ENCODE measurements at places on chromosomes 6 and 20. TPM values are rescaled to one million over a fixed set of nuclear protein-coding genes. Genes with fewer than 3 reads are reported as not detected.

IRF4 gene
- 417 TPM for total RNA-seq

DNA sequence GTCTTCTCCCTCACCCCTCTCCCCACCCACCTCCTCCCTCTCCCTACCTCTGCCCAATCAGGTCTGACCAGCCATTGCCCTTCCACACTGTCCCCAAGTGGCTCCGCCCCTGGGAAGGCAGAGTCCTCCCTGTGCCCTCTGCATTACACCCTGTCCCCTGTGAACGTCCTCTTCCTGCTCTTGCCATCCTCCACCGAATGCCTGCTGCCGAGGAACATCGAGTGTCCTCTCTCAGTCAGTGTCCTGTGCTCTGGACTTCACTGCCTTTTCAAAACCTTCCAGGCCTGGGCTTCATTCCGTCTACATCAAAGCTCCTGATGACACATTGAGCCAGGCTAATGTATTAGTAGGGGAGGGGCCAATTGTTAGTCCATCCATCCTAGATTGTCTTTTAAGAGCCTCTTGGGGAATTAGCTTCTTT is 3.3 kb upstream of the PACSIN1 start:
- H3K27me3 ChIP-seq, result peaks cover 17% of the 10 kb centered on the region
- no peaks in the 10 kb centered on the region for H3K36me3 ChIP-seq
- H3K27ac ChIP-seq, result no peak overlapping the region
- H3K4me1 ChIP-seq, result peaks cover 11% of the 10 kb centered on the region
- H3K4me3 ChIP-seq, result no peak overlapping the region

SPAG4 gene
- total RNA-seq, result 2.2 TPM

DNA sequence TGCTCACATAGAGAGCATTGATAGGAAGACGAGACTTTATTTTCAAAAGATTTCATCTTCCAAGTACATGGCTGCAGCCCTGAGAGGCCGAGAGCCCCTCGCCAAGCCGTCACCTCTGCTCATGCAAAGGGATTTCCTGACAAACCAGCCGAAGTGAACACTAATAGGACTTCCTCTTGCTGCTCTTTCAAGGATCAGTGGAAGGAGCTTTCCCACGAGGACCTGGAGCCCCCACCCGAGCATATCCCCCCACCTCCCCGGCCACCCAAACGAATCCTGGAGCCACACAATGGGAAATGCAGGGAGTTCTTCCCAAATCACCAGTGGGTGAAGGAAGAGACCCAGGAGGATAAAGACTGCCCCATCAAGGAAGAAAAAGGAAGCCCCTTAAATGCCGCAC is 69.3 kb downstream of the PTPN1 start:
- no peak overlapping the region for H3K4me3 ChIP-seq
- DNase-seq, result peak; percentile 3
- H3K36me3 ChIP-seq, result peaks cover 90% of the 10 kb centered on the region
- no peak overlapping the region for H3K27ac ChIP-seq
- H3K27me3 ChIP-seq, result no peaks in the 10 kb centered on the region
- peaks cover 53% of the 10 kb centered on the region for H3K4me1 ChIP-seq

KLHDC3 gene
- 36.7 TPM for total RNA-seq

MAPK13 gene
- 22.7 TPM for total RNA-seq

TUBE1 gene
- total RNA-seq, result 28.0 TPM

- peaks cover 6% of the 10 kb centered on the region for H3K27me3 ChIP-seq
- DNase-seq, result peak; percentile 19
- H3K4me3 ChIP-seq, result no peak overlapping the region
- no peak overlapping the region for H3K27ac ChIP-seq
Measured at GRCh38 chr6:49409951-49410542, 53.0 kb downstream of the MMUT start.

MYT1 gene
- 1.2 TPM for total RNA-seq

DNA sequence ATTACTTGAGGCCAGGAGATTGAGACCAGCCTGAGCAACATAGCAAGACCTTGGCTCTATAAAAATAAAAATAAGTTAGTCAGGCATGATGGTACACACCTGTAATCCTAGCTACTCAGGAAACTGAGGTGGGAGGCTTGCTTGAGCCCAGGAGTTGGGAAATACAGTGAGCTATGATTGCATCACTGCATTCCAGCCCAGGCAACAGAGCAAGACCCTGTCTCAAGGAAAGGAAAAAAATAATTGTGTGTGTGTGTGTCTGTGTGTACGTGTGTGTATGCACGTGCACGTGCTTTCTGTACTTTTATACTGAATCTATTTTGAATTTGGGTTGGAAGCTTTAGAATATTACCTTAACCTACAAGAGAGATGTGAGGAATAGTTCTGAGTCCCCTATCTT is 58.9 kb downstream of the KIZ start:
- H3K4me1 ChIP-seq, result no peaks in the 10 kb centered on the region
- H3K27me3 ChIP-seq, result no peaks in the 10 kb centered on the region
- H3K36me3 ChIP-seq, result peaks cover 30% of the 10 kb centered on the region
- no peak overlapping the region for H3K4me3 ChIP-seq
- no peak for DNase-seq
- H3K27ac ChIP-seq, result no peak overlapping the region

DNA sequence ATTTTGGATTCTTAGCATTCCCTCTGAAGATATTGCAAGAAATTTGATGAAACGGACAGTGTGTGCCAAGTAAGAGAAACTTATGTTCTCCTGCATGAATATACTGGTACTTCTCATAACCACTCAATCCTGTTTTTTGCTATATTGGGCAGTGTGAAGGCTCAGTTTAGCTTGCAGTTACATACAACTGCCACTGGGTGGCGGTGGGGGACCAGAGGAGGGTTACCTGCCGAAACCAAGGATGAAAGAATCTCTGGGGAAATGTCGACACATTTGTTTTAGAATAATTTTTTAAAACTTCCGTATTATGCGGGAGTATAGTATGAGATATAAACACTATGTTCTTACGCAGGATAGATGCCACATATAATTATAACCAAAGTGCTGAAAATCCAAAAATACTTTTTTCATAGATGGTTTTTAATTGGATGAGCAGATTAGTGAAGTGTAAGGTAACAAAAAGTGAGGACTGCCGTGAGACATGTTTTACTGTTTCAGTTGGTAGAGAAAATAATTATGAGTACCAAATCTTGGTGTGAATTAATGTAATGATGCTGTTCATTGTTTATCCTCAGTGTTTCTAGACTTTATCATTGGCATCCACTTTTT is 9.7 kb downstream of the TRMT11 start:
- peak; percentile 50 for DNase-seq
- H3K4me1 ChIP-seq, result peaks cover 8% of the 10 kb centered on the region
- H3K4me3 ChIP-seq, result peak overlapping the region; percentile 76

GRCh38 chr6:24060982-24061754 is 64.8 kb upstream of the NRSN1 start:
- no peaks in the 10 kb centered on the region for H3K4me1 ChIP-seq
- no peak overlapping the region for H3K4me3 ChIP-seq
- H3K27ac ChIP-seq, result no peak overlapping the region
- DNase-seq, result no peak

SPINT3 gene
- total RNA-seq, result not detected

KCNK15 gene
- 0.09 TPM for total RNA-seq

DNA sequence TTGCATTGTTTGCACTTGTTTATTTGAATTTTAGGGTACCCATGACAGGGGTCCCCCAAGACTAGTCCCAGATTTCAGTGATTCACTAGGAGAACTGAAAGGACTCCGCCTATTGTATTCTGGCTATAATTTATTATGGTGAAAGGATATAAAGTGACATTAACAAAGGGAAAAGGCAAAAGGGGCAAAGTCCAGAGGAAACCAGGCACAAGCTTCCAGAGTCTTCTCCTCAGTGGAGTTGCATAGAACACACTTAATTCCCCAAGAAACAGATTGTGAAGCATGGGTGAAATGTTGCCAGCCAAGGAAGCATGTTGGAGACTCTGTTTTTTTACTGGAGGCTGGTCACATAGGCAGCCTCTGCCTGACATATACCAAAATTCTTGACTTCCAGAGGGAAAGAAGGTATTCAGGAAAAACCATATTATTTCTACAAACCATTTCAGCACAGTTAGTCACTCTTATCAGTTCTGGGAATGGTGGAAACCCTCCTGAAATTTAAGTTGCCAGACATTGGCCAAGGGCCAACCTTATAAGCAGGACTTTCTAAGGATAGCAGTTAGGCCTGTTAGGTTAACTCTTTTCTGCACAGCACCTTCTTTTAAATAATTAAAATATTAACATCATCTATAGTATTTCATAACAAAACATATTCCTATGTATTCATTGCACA is 71.8 kb downstream of the FIG4 start:
- peaks cover 18% of the 10 kb centered on the region for H3K4me1 ChIP-seq
- H3K4me3 ChIP-seq, result no peak overlapping the region
- no peaks in the 10 kb centered on the region for H3K27me3 ChIP-seq

DNA sequence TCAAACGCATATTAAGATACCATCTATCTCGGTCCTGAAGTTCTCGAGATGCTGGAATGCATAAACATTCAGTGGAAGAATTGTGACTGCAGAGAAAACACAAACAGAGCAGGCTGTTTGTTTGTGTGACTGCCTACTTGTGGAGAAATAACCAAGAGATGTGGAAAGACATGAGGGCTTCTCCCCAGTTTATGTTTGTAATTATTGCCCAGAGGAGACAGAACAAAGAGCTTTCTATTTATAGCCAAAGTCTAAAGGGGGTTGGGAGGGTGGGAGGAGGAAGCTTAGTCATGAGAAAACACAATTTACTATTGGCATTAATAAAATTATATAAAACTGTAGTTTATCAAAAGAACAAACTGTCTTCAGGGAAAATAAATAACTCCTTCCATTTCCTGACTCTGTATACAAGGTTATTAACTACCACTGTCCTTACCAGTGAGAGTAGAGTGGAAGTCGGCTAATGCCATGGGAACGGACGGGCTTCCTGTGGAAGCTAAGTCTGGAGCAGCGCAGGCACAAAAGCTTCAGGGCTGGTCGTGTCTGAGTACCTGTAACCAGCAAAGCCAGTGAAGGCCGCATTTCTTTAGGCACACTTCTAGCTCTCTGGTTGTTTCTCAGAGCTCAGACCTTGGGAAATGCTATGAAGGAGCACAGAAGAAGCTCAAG is 200.2 kb upstream of the SUPT3H start:
- no peak for DNase-seq
- H3K27ac ChIP-seq, result no peak overlapping the region
- peaks cover under 1% of the 10 kb centered on the region for H3K4me1 ChIP-seq
- no peaks in the 10 kb centered on the region for H3K27me3 ChIP-seq

HINT3 gene
- total RNA-seq, result 11.1 TPM

GRCh38 chr6:51028276-51028675 is 209.6 kb downstream of the TFAP2B start:
- H3K4me3 ChIP-seq, result no peak overlapping the region
- no peak for DNase-seq
- H3K27me3 ChIP-seq, result no peaks in the 10 kb centered on the region
- H3K27ac ChIP-seq, result no peak overlapping the region
- H3K36me3 ChIP-seq, result no peaks in the 10 kb centered on the region
- no peaks in the 10 kb centered on the region for H3K4me1 ChIP-seq

RAB23 gene
- total RNA-seq, result 0.49 TPM

DNA sequence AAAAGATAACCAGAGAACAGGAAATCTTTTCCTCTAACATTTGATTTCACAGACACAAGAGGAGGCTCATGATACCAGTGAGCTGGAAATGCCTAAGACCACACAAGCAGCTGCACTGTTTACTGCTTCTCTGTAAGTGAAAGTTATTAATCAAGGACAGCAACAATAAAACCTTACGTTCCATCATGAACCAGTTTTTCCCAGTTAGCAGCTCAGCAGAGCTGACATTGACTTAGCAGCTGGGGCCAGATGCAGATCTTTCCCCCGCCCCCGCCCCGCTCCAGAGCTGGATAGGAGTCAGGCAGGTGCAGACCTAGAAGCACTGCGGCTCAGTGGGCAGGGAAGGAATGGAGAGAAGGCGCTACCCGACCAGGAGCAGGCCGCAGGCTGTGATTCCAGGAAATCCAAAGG is 275.2 kb downstream of the GMDS start:
- H3K36me3 ChIP-seq, result peaks cover 2% of the 10 kb centered on the region
- no peaks in the 10 kb centered on the region for H3K27me3 ChIP-seq
- no peak overlapping the region for H3K27ac ChIP-seq
- no peak overlapping the region for H3K4me3 ChIP-seq
- peaks cover 4% of the 10 kb centered on the region for H3K4me1 ChIP-seq
- DNase-seq, result no peak

CST4 gene
- total RNA-seq, result not detected

DEFB132 gene
- total RNA-seq, result not detected

BMP5 gene
- total RNA-seq, result not detected

SIRPB1 gene
- 1.1 TPM for total RNA-seq

DNA sequence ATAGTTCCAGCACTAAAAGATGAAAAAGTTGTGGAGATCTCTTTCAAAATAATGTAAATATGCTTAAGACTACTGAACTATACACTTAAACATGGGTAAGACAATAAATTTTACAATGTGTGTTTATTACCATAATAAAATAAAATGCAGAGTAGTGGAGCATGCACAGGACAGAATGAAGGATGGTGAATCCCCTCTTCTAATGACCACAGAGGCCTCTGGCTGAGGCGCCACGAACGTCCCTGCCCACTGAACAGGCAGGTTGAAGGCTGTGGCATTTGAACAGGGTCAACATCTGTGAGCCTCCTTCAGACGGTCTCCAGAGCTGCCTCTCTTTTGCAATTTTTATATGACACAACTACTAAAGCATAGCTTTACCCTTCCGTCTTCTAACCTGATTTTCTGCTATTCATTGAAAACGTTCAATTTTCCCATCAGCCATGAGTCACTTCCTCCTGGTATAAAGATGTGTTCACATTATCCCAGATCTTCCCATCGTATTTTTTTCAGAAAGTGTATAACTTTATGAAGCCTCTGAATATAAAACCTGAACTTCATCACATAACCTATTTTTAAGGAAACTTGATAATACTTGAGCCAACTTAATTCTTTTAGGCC is 37.8 kb downstream of the ADGRF4 start:
- no peak overlapping the region for H3K27ac ChIP-seq
- DNase-seq, result no peak
- no peaks in the 10 kb centered on the region for H3K36me3 ChIP-seq
- H3K4me1 ChIP-seq, result no peaks in the 10 kb centered on the region
- H3K4me3 ChIP-seq, result no peak overlapping the region

- H3K4me1 ChIP-seq, result peaks cover 9% of the 10 kb centered on the region
- DNase-seq, result peak; percentile 31
- H3K27me3 ChIP-seq, result peaks cover 3% of the 10 kb centered on the region
- peak overlapping the region; percentile 13 for H3K27ac ChIP-seq
- no peaks in the 10 kb centered on the region for H3K36me3 ChIP-seq
- H3K4me3 ChIP-seq, result no peak overlapping the region
Measured at GRCh38 chr20:4607287-4607713, 114.4 kb upstream of the PRND start.

- H3K27me3 ChIP-seq, result no peaks in the 10 kb centered on the region
- no peaks in the 10 kb centered on the region for H3K4me1 ChIP-seq
- no peak for DNase-seq
- H3K4me3 ChIP-seq, result no peak overlapping the region
- no peaks in the 10 kb centered on the region for H3K36me3 ChIP-seq
Measured at GRCh38 chr6:144320741-144321140, 35.6 kb downstream of the UTRN start.

GRCh38 chr20:1618954-1619540 is 762 bp downstream of the SIRPB1 start:
- no peak for DNase-seq
- no peak overlapping the region for H3K27ac ChIP-seq
- no peaks in the 10 kb centered on the region for H3K27me3 ChIP-seq
- no peak overlapping the region for H3K4me3 ChIP-seq

Data from activated B cell treated with CpG ODN at 0.5 μM for 24 hours (primary cell).